Cardiac septum (tissue), 1 donor: ENCODE measurements at places on chromosomes 13 and 19. TPM values are rescaled to one million over a fixed set of nuclear protein-coding genes. Genes with fewer than 3 reads are reported as not detected.

The LILRA5 gene
- 2.1 TPM for total RNA-seq

The APOC4 gene
- total RNA-seq: not detected

The DMKN gene
- 4.2 TPM for total RNA-seq

The BEST2 gene
- total RNA-seq: not detected

The RASGRP4 gene
- total RNA-seq: 1.5 TPM

The DMPK gene
- 441 TPM for total RNA-seq

The TMEM238 gene
- 0.65 TPM for total RNA-seq

The ETHE1 gene
- total RNA-seq: 12.2 TPM

DNA sequence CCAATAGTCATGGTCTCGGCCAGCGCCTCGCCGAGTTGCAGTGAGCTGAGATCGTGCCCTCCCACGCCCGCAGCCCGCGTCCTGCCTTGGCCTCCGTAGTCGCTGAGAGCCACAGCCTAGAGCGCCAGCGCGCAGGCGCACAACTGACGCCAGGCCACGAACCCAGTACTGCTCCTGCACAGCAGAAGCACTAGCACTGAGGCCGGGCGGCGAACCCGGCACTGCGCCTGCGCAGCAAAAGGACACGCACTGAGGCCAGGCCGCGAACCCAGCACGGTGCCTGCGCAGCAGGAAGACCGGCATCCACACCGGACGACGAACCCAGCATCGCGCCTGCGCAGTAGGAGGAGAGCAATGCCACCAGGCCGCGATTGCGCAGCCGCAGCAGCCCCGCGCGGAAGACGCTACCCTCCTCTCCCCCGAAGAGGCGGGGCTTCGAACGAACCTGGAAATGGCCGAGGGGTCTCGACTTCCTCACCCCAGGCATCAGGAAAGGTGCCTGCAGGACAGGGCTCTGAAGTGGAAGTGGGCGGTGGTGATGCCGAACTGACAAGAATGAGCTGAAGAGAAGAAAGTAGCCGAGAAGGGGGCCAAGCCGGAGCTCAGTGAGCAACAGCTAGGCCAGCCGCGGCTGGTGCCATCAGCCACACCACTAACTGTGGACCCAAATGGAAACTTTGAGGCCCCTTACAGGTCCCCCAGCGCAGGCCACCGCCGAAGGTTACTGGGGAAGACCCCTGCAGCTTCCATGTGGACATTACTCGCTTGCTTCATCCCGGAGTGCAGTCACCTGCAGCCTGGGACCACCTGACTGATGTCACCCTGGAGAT is 7.5 kb downstream of the F10 start:
- peak; percentile 76 for DNase-seq

DNA sequence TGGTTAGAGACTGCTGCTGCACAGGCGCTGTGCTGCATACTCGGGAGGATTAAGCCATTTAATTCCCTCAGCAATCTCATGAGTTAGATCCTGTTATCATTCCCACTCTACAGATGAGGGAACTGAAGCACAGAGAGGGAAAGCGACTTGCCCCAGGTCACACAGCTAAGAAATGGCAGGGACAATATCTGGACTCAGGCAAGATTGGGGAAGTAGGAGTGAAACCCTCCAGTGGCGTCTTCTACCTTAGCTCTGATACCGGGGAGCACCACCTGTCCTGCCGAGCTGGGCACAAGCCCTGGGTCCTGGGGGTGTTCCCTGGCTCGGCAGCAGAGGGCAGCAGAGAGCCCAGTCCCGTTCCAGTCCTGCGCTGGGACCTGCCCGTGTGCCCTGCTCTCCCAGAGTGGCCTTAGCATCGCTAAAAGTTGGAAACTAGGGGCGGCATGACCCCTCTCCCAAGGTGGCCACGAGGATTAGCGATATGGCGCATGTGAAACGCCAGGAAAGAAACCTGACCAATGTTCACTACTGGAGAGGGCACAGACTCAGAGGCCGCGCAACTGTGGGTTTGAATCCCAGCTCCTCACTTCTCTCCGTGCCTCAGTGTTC is 20.5 kb downstream of the CYTH2 start:
- DNase-seq: peak; percentile 92

- DNase-seq: no peak
These were observed 223.7 kb downstream of the TBC1D4 start for GRCh38 chr13:75258159-75258782.

GRCh38 chr13:114045113-114045735 is 71.3 kb upstream of the C13orf46 start:
- no peak for DNase-seq

GRCh38 chr13:46679369-46680120 is 117.4 kb downstream of the ESD start:
- no peak for DNase-seq

GRCh38 chr13:83876546-83876945 is 5.7 kb downstream of the SLITRK1 start:
- no peak for DNase-seq

DNA sequence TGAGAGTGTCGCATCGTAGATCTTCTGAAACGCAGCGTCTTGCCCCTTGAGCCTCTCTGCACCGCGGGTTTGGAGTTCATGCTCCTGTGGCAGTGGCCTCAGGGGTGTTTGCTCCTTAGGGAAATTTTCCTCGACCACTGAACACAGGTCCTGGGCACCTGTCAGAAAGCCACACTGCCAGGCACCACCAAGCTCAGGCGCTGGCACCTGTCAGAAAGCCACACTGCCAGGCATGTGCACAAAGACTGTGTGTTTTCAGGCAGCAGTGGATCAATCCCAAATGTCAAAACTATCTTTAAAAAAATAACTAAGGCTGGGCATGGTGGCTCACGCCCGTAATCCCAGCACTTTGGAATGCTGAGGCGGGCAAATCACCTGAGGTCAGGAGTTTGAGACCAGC is 87.1 kb downstream of the ATP11A start:
- DNase-seq: no peak

- DNase-seq: no peak
These were observed 269.6 kb downstream of the B3GLCT start for GRCh38 chr13:31469377-31469776.

GRCh38 chr19:35902870-35903475 is 644 bp downstream of the HCST start:
- no peak for DNase-seq

DNA sequence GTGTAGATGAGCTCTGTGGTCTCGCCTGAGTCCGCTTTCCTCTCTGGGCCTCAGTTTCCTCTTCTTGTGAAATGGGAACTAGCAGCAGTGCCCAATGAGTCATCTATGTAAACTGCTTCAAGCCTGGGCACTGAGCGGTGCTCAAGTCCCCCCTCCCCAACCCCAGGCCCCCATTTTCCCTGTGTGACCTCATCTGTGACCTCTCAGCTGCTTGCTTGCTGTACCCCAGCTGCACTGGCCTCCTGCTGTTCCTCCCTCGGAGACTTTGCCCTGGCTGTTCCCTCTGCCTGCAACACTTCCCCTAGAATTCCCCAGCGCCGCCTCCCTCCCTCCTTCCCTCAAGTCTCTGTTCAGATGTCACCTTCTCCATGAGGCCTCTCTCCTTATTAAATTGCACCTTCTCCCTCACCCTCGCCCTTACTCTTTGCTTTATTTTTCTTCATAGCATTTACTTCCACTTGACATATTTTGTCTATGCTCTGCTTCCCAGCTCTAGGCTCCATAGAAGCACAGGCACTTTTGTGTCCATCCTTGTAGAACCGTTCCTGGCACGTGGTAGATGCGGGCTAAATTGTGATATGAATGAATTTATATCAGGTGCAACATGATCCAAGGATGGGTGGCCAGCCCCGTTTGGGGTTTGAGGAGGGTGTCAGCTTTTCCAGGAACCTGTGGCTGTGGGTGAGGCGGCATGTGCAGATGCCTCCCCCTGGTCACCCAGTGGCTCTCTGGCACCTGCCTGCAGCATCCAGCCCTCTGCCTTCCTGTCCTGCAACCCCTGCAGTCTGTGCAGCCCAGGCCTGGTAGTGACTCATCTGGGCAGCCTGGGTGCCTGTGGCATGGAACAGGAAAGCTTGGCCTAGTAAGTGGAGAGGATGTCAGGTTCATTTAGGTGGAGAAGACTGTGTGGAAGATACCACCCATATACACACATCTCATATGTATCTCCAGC is 26.3 kb downstream of the SIPA1L3 start:
- DNase-seq: no peak

DNA sequence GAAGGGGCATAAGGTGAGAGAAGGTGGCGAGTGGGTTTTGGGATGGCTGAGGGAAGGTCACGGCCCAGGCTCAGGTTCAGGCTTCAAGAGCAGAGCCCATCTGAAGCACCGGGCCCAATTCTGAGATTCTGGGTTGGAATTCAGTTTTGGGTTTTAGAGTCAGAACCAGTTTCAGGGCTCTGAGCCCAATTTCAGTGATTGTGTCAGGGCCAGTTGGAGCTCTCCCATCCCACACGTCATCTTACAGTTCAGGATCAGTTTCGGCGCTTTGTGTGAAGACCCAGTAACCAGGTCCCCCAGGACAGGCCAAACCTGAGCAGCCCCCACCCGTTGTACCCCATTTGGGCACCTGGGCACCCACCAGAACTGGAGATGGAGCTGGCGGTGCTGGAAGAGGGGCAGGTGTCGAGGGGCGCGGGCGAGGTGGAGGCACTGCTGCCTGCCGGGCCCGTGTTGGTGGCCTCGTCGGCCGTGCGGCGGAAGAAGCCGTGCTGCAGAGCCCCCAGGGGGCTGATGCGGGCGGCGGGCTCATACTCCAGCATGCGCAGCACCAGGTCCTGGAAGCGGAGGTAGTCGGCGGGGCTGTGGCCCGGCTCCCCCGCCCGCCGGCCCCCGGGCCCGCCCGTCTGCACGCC is 7.5 kb downstream of the DYRK1B start:
- DNase-seq: peak; percentile 63
